Esophagus mucosa (tissue), 1 donor: ENCODE measurements at places on chromosomes 12 and 14.
A peak's percentile ranks its signal among the peaks of the same experiment; 100 is the strongest.

- ATAC-seq: no peak
These were observed 34.8 kb downstream of the MEG3 start for GRCh38 chr14:100860556-100861187.

- ATAC-seq: no peak
These were observed 23.8 kb downstream of the CD163 start for GRCh38 chr12:7479771-7480170.

DNA sequence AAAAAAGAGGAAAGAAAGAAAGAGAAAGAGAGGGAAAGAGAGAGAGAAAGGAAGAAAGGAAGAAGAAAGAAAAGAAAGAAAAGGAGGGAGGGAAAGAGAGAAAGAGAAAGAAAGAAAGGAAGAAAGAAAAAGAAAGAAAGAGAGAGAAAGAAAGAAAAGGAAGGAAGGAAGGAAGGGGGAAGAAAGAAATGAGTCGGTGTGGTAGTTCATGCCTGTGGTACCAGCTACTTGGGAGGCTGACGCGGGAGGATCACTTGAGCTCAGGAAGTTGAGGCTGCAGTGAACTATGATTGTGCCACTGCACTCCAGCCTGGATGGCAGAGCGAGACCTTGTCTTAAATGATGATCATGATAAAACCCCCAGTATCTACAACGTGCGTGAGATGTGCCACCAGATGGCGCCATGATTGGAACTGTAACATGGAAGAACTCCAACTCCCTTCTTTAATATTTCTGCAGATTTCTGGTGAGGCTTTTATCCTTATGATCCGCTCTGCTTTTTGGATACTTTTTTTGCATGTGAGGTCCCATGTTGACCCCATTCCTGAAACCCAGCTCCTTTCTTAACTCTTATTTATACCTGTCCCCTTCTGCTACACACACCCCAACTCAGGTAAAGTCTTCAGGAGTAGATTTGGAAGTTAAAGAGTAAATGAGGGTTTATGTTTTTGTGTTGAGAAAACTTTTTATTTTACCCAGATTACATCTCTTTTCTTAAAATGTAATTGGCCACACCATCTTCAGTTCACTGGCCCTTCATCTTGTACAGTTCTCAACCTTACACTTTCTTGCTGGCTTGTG, 25.6 kb downstream of the RNASE10 start:
- peak; percentile 41 for ATAC-seq

- no peak for ATAC-seq
These were observed 19.4 kb upstream of the FAIM2 start for GRCh38 chr12:49923035-49923644.

DNA sequence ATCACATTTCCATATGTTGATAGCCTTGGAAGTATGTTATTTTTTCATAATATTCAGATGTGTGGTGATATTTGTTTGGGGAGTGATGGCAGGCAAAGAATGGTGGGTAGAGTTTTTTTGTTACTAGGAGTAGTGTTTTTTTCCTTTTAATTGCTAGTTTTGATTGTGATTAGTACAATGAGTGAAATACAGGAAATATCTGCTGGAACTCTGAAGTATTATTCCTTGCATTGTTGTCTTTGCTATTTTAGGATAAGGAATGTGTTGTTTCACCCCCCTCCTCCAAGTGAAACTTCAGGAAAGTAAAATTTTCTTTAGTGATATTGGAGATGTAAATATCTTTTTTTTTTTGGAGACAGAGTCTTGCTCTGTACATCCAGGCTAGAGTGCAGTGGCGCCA, 105.4 kb downstream of the DIP2B start:
- ATAC-seq: no peak

- ATAC-seq: no peak
These were observed 248.6 kb upstream of the NOVA1 start for GRCh38 chr14:26846388-26846787.

DNA sequence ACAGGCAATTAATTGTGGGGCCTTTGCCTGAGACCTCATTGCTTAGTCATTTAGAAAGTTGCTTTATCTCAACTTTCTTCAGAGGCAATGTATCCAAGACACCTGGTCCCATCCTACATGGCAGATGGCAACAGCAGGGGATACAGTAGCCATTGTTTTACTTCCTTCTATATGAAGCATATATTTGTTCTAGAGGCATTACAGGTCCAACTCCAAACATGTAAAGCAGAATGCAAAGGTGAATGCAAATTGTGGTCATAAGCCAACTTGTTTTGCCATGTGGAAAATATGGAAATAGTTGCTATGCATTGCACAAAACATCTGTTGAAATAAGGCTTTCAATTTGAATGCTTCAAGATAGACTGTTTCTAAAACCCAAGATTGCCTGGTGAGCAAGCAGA, 109.8 kb upstream of the BCAT1 start:
- ATAC-seq: no peak

DNA sequence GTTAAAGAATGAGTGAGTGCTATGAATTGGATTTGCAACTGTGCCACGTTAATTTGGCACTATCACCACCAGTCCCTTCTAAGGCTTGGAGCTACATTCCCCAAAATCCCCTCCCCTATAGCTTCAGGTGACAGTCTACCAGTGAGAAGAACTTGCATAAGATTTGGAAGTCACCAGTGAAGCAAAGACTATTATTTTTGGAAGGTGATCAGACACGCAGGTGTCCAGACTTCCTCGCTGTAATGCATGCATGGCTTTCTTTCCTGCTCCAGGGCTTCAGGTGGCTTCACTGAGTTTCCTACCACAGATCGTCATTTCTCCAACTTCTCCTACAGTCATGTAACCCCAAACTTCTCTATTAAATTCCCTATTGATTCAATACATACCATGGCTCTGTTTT, 61.4 kb downstream of the SLC41A2 start:
- no peak for ATAC-seq

DNA sequence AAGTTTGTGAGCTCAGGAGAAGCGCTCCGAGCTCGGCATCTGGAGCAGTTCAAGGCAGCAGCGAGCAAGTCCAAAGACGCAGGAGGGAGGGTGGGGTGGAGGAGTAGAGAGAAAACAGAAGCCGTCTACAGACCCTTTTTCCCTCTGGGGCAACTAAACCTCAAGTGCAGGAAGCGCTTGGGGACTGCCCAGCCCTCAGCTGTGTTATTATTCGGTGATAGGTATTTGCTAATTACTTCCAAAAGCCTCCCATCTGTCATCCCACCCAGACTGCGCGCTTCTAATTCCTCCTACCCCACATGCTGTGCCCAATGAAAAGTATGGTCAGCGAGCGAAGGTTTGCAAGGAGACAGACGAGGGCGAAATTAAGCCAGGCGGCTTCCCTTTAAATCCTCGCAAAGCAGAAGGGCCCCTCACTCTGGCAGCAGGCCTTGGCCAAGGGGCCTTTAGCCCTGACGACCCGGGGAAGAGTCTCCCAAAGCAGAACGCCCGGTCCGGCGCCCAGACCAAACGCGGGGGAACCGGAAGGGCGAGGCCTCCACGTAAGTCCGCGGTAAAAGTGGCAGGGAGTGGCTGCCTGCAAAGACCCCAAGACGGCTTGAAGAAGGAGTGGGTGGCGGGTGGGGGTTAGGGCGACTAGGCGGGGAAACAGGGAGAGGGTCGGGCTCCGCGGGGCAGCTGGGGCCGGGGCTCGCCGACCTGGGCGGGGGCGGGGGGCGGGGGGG, 507 bp upstream of the CD9 start:
- peak; percentile 1 for ATAC-seq

- ATAC-seq: peak; percentile 98
These were observed 64.5 kb upstream of the STK38L start for GRCh38 chr12:27179400-27180214.

- no peak for ATAC-seq
These were observed 228.2 kb upstream of the SYT1 start for GRCh38 chr12:78636231-78636855.

GRCh38 chr14:36515896-36516718, 3.9 kb downstream of the NKX2-1 start:
- ATAC-seq: no peak
